ENCODE measurements at places on chromosomes 6 and 20.
A peak's percentile ranks its signal among the peaks of the same experiment; 100 is the strongest.

DNA sequence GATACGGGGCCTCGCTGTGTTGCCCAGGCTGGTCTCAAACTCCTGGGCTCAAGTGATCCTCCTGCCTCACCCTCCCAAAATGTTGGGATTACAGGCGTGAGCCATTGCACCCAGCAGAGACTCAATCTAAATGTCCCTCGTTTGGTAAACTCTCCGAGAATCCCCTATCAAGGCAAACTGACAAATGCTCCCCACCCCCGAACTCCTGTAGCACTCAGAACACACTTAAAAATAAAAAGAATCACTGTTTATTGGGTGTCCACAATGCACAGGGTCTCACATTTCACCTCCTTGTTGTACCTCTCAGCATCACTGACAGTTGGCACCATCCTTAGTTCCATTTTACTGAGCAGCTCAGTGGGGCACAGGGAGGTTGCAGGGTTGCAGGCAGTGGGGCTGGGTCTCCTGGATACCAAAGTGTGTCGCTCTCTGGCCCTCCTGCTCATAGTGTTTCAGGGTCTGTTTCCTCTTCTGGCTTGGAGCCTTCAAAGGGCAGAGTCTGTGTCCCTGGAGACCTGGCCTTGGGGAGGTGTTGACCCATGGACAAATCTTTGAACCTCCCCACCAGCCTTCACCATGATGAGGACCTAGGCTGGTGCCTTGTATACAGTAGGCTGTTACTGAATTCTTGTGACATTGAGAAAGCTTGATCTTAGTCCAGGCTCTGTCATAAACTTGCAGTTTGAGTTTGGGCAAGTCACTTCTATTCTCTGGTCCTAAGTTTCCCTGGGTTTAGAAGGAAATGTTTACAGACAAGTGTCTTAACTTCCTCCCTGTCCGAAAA, 8.5 kb upstream of the SRC start:
- DNase-seq = no peak

DNA sequence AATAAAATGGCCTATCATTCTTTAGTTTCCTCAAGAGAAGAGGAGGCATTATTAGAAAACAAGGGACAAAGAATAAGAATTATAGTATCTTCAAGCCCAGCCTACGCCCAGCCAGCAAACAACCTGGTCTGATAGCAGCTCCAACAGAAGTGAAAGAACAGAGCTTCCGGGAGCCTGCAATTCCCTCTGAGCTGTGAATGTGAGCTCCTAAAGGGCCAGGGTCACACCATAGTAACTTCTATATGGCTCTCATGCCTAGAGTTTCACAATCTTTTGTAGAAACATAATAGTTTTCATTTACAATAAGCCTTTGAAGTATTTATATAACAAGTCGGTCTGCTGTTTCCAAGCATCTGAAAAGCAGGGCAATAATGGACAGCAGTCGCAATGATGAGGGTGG, 116.5 kb downstream of the SMLR1 start:
- no peak for DNase-seq

GRCh38 chr6:12147557-12148316, 135.6 kb downstream of the HIVEP1 start:
- no peak for DNase-seq

GRCh38 chr20:48879612-48880245, 41.8 kb upstream of the ARFGEF2 start:
- no peak for DNase-seq

DNA sequence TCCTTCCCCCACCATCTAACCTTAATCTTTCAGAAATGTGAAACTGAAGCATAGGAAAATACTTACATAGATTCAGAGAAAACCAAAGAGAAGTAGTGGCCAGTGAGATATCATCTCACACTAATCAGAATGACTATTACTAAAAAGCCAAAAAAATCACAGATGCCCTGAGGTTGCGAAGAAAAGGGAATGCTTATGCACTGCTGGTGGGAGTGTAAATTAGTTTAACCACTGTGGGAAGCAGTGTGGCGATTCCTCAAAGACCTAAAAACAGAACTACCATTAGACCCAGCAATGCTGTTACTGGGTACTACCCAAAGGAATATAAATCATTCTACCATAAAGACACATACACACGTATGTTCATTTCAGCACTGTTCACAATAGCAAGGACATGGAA, 9.2 kb upstream of the PREX1 start:
- no peak for DNase-seq

GRCh38 chr6:119077391-119077642, 1.1 kb downstream of the FAM184A start:
- no peak for DNase-seq

DNA sequence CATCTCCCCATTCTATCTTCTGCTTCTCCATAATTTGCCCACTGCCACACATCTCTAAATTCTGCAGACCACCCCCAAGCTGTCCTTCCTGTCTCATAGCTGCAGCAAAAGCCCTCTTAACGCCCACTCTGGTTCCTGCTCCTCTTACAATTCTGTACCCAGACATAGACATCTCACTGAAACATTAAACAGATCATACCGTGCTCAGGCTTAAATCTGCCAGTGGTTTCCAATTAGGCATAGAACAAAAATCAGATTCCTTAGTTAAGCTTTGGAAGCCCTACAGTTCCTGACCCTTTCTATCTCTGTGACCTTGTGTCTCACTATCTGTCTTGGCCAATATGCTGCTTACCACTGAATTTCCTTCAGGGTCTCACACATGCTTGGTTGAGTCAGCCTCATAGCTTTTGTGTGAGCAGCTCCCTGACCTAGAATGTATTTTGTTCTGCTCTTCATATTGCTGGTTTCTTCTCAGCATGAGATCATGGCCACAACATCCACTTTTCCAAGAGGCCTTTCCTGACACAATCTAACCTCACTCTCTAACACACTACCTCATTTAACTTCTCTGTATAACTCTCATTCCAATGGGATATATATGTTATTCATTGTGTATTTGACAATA, 749.7 kb downstream of the MAFB start:
- DNase-seq = no peak

- DNase-seq = peak; percentile 32
Observed at GRCh38 chr20:20837574-20838021, 125.2 kb upstream of the RALGAPA2 start.

GRCh38 chr20:11159728-11160127, 485.9 kb upstream of the JAG1 start:
- peak; percentile 57 for DNase-seq

- no peak for DNase-seq
Observed at GRCh38 chr6:39003492-39003891, 45.1 kb upstream of the GLP1R start.

- DNase-seq = no peak
Observed at GRCh38 chr6:84804720-84805119, 40.3 kb upstream of the TBX18 start.

DNA sequence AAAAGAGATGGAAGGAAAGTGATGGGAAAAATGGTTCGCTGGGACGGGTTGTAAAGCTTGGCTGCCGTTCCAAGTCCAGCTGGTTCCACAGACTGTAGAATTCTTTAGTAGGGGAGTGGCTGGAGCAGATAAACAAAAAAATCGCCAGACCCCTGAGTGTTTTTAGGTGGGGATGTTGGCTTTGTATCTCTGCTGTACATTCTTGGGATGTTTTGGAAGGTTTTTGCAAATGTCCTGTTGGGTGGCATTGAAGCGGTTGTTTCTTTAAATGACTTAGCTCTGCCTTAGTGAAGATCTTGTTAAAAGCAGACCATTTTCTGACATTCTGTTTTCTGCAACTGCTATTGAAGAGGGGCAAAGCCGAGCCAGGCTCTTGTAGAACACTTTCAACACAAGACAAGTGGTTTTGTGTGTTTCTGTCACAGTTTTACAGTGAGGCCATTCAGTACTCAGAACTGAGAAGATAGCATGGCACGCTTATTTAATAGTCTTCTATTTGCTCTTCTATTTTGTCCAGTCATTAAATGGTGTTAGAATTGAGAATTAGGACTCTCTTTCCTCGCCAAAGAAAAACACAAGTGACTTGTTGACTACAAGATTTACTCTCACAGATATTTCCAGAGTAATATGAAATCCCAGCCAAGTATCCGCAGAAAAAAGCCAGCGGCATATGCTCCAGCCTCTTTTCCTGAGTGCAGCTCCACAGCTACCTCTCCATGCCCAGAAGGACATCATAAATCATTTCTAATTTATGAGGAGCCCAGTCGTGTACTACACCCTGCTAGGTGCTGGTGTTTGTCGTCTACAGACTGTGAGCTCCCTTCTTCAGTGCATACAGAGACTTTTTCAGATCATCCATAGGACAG, 65.8 kb downstream of the PHACTR2 start:
- DNase-seq = no peak

DNA sequence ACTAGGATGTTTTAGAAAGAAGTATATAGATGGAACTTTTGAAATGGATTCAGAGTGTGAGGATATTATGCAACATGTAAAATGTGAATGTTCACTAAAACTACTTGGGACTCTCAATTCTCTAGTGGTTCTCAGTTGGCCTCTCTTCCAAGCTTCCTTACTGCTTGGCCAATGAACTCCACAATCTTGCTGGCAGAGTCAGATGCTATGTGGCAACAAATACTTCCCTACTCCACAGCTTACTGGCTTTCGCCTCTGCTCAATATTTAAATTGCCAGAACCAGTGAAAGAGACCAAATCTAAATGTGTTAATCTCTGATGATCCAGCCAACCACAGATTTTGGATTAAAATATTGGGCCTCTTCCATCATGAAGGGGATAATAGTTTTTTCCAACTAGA, 138.4 kb downstream of the HTR1B start:
- DNase-seq = no peak

DNA sequence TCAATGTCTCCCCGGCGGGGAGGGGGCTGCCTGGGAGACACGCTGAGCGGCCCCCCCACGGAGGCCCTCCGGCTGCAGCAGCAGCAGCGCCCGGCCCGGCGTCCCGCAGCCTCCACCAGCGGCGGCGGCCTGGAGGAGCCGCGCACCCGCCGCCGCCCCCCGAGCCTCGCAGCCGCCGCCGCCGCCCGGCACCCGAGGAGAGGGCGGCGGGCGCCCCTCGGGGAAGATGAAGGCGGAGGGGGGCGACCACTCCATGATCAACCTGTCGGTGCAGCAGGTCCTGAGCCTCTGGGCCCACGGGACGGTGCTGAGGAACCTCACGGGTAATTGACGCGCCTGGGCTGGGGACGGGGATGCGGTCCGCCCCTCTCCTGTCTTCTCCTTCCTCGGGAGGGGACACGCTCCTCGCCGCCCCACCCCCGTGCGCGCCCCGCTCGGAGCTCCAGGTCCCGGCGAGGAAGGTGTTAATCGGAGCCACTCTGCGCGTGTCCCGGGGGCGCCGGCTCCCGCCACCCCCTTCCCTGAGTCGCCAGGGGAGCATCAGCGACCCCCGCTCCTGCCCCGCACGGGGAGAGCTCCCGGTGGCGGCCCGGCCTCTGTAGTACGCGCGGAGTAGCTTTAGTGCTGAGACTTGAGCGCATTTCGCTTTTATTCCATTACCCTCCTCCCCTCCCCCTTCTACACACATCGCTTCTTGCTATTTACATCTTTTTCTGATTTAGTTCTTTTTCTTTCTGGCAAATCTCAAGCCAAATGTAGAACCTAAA, 686 bp downstream of the TMEM170B start:
- no peak for DNase-seq

- no peak for DNase-seq
Observed at GRCh38 chr6:110352563-110353262, 5.4 kb downstream of the METTL24 start.

DNA sequence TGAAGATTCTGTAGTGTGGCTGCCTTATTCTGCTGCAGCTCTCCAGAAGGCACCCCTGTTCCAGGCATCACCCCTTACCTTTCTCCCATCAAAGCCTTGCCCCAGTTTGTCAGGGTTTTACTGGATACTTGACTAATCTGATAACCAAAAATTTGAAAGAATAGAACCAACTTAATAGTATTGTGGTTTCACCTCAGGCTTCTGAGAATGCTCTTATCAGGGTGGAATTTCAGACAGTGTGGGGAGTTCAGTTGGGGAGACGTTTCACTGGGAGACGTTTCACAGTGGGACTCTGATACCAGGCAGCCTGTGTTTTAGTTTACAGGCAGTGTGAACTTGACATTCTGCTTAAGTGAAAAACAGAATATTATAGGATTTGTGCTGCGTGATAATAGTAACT, 50.5 kb downstream of the SCAND1 start:
- no peak for DNase-seq

GRCh38 chr20:57592263-57593092, 27.7 kb downstream of the ZBP1 start:
- peak; percentile 8 for DNase-seq

- no peak for DNase-seq
Observed at GRCh38 chr6:4125500-4125899, 9.9 kb downstream of the ECI2 start.

GRCh38 chr6:106560996-106561685, 68.2 kb downstream of the RTN4IP1 start:
- no peak for DNase-seq

DNA sequence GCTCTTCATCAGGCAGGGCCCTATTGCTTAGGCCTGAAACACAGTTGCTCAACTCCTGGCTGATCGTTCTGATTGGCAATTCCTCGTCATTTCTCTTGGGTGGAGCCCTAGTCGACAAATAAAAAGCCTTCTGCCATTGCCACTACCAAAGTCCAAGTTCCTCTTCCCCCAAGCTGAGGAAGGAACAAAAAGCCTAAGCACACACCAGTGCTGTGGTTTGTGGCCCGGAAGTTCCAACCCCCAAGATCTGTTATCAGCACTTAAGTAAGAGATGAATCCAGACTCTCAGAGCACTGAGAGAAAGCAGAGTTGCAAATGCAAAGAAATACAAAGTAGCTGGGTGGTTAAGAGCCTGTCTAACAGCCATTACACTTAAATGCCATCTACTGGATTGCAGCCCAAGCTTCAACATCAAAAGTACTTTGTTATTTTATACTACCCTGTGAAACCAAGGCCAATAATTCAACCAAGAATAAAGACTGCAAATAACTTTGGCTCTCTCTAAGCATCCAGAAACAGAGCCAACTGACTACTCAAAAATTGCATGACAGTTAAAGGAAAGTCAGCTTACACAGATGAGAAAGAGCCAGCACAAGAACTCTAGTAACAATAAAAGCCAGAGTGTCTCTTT, 1024.0 kb downstream of the GRIK2 start:
- DNase-seq = no peak

- DNase-seq = no peak
Observed at GRCh38 chr6:96499781-96500180, 21.8 kb upstream of the UFL1 start.

DNA sequence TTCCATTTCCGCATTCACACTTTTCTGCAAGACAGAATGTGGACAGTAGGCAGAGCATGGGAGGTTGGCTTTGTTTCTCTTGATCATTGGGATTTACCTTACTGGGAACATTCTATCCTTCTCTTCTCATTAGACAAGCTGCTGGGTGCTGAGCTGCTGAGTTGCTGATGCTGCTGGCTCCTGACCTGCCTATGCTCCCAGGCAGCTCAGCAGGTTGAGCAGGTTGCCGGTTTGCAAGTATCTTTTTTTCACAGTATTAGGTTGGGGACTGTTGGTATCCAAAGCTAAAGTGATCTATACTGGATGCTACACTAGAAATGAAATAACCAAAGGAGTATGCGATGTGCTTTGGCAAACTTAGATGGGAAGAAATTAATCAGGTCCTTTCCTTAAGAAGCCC, 23.7 kb upstream of the ADGRF4 start:
- no peak for DNase-seq

- DNase-seq = no peak
Observed at GRCh38 chr20:30286157-30286556, 971.3 kb upstream of the DEFB115 start.

- no peak for DNase-seq
Observed at GRCh38 chr6:5463690-5464089, 202.4 kb downstream of the FARS2 start.
